Osteoblast (primary cell): ENCODE measurements at places on chromosomes 16 and 17. TPM values are rescaled to one million over a fixed set of nuclear protein-coding genes. Genes with fewer than 3 reads are reported as not detected.
A peak's percentile ranks its signal among the peaks of the same experiment; 100 is the strongest.

- DNase-seq: no peak
These were observed 1.4 kb upstream of the MRPL28 start for GRCh38 chr16:371515-372301.

DNA sequence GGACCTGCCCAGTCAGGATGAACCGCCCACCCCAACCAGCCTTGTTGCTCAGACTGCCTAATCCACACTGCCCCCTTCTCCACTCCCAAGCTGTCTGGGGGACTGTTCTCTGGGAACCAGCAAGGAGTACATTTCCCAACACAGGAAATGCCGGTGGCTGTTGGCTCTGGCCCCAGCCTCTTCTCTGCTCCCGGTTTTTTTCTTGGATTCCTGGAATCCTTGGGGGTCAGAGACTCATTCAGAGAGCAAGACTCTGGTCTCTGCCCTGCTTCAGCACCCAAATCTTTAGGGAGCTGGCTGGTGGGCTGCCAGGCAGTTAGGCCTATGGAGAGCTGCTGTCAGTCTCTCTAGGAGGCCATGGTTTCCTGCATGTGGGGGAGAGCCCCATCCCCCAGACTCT is 10.8 kb upstream of the MTMR4 start:
- DNase-seq: peak; percentile 94

DNA sequence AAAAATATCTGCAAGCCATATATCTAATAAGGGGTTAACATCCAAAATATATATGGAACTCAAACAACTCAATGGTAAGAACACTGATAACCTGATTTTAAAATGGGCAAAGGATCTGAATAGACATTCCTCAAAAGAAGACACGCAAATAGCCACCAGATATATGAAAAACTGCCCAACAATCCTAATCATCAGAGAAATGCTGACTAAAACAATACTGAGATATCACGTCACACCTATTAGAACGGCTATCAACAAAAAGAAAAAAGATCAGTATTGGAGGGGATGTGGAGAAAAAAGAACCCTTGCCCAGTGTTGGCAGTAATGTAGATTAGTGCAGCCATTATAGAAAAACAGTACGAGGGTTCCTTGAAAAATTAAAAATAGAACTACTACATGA is 97.2 kb downstream of the CEP112 start:
- DNase-seq: no peak

DNA sequence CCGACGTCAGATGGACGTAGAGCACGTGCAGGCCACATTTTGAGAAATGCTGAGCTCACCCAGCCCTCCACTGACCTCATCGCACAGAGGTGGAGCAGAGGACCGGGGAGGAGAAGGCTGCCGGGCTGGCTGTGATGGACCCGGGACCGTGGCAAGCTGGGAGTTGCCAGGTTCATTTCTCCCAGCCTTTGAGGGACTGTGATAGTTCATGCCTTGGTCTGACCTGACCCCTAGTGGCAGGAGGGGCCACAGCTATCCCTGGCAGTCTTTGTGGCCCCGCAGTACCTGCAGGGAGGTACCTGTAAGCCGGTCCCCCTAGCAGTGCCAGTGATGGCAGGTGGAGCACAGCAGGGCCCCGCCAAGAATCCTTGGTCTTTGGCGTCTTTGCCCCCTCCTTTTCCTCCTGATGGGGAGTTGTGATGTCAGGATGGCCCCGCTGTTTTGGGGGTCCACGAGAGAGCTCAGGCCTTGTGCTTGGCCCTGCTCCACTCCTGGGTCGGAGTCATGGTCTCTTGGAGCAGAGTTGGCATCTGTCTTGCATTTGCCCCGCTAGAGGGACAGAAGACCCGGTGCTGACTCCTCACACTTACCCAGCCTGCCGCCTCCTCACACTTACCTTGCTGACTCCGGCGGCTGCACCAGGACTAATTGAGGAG is 50.4 kb downstream of the OR1D5 start:
- DNase-seq: no peak

DNA sequence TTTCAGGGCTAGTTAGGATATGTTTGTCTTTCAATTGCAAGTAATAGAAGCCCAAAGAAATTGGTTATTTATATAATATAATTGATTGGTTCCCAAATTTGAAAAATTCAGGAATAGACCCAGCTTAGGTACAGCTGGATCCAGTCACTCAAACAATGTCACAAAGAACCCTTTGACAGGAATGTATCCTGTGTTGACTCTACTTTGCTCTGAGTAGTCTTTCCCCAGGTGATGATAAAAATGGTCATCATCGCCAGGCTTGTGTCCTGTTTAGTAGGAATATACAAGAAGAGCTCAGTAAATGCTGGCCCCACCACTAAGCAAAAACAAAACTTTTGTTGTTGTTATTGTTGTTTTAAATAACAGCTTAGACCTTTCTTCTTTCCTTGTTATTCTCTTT is 35.0 kb downstream of the MAPT start:
- DNase-seq: no peak

- DNase-seq: no peak
These were observed 11.5 kb upstream of the IGF2BP1 start for GRCh38 chr17:48985436-48986245.

DNA sequence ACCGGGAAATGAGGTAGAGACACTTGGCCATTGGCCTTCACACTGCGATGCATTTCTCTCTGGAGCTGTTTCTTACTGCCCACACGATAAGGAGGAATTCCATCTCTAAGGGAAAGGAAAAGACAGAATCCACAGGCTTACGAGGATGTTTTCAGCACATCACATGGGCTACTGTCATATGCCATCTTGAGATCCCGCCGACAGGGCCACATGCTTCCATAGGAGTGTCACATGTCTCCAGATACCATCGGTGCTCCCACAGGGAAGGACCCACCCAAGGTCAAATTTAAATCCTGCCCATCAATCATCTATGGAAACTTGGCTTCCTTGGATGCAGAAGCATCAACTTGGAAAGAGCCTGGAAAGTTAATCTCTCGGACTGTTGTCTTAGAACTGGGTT is 20.0 kb downstream of the AXIN2 start:
- DNase-seq: peak; percentile 3

GRCh38 chr16:53998966-53999522 is 287.5 kb downstream of the IRX3 start:
- no peak for DNase-seq

CCDC78 gene
- total RNA-seq: 2.1 and 2.2 TPM in 2 replicates

DNA sequence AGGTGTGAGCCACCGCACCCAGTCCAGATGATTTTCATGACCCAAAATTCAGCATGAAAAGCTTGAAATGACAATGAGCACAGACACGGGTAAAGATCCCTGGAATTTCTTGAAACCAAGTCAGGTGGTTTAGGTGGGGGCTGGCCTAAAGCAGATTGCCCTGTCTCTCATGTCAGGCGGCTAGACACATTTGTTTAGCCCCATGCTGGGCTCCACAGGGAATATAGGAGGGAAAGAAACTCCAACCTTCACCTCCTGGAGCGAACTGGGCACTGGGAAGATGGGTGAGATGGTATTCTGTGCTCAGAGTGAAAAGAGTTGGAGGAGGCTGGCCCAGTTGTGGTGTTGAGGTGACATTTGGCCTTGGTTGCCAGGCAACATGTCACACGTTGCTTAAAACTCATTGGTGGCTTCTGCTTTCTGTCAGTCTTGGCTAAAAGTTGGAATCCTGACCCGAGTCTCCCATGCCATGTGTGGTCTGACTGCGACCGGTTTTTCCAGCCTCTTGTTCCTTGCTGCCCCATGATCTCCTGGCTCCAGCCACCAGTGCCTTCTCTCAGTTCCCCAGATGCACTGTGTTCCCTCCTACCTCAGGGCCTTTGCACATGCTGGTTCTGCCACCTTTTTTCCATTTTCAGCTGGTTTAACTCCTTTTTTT is 113.7 kb downstream of the ABCC6 start:
- DNase-seq: peak; percentile 62

DNA sequence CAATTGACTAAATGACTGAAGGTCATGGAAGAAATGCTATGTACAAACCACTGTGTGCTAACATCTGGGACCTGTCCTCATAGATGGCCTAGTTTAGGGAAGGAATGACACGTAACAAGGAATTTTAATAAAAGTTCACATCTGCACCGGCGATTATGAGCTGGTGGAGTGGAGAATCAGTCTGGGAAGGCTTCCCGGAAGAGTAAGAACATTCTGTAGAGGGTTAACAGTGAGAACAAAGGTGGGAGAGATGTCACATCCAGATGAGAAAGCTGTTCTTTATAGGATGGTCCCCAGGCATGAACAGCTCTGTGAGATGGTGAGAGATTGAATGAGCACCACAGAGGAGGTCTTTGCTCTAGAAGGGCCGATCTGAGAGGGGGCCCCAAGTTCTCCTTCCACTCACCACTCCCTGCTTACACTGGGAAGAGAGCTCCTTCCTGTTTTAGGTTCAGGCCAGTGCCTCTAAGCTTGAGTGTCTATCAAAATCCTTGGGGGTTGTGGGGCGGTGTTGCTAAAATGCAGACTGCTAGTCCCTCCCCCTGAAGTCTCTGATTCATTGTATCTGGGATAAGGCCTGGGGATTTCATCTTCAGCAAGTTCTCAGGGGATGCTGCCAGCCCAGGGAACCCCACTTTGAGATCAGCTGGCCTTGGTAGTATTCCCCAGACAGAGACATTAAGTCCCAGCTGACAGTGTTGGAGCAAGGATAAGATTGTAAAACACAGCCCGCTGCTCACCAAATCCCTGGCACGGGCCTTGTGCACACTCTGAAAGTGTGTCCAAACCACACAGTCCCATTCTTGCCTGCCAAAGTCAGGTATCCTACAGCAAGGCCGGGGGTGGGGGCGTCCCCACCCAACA is 294.7 kb upstream of the MAF start:
- DNase-seq: no peak

DNA sequence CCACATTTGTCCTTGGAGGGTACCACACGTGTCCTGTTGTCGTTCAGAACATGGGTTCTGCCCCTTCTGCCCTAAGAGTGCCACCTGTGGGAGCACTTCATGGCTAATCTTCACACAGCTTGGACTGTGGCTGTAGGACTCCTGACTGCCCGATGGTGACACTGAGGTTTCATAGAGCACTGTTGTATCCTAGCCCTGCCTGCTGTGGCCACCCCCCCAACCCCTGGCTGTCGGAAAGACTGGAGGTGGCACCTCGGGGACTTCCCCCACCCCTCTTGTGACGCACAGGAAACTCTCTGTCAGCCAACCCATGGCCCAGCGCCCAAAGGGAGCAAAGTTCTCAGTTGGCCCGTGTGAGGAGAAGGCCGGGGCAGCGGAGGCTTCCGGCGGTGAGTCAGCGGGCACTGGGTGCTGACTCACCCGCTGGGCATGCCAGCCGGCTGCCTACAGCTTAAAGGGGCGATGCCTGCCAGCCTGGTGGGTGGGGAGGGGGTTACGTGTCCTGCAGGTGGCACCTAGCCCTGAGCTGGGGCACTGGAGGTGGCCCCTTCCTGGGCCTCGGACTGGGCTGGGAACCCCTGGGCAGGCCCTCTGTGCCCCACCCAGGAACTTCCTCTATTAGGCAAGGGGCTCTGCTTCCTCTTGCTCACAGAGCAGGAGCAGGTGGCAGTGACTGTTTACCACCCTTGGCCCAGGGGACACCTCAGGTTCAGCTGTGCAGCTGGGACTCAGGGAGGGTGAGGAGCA is 3.4 kb downstream of the MAP2K3 start:
- peak; percentile 98 for DNase-seq

DNA sequence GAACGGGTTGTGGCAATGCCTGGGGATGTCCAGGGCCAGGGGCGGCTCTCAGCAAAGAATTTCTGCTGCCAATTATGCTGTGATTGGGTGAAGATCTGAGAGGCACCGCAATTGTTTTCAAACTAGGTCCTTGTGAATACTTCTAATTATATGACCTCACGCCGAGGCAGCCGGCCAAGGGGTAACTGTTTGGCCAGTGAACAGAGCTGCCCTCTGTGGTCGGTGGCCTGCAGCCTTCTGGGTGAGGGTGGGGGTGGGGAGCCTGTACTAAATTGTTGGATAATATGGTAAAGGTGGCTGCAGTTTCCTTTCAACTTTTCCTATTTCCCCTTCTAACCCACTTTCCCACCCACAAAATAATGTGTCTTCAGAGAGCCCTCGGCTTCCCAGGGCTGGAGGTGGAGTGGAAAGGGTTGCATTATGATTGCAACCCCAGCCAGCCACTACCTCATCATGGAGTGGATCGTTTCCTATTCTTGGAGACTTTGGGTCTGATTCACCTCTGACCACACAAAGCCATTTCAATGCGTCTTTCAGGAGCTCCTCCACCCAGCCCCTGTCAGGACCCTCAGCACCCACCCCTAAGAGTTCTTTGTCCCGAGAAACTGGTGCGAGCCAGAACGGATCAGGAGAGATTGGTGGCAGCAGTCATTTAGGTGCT is 2.0 kb upstream of the DNAI2 start:
- DNase-seq: peak; percentile 74

DNA sequence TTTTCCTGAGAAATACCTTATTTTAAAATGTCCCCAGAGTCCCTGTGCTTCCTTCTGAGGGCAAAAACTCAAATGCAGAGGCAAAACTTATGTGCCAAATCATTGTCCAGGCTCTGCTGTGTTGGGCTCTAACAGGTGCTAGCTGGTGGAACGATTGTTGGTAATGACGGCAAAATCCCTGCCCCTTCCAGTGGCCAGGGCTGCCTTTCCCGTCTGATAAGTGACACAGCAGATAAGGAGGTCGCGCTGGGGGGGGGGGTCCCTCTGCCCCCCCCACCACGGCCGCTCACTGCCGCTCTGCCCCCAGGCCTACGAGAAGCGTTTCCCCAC is 29.1 kb downstream of the SEC14L5 start:
- DNase-seq: no peak

DNA sequence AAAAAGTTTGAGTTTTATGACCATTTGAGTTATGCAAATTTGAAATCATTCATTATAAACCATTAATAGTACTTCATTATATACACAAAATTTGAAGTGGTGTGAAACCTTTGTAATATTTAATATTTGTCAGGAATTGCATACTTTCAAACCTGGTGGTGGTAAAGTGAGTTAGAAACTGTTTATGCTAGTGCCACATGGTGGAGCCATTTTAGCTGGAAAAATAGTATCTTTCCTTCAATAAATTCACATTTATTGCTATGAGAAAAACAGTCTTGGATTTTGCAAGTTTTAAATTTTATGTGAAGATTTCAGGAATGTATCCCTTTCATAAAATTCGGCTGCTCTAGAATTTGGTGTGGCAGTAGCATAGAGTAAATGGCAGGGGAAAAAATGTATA is 7.3 kb upstream of the BLMH start:
- DNase-seq: peak; percentile 46

KRTAP2-2 gene
- total RNA-seq: not detected in 2 replicates
